Stimulated activated CD8-positive, alpha-beta memory T cell treated with anti-CD3 and anti-CD28 coated beads, Interleukin-15, amount 100 ng/mL, for 1 hour (primary cell): ENCODE measurements at places on chromosomes 7 and 10.

- no peak for DNase-seq
These were observed 33.5 kb downstream of the CUL2 start for GRCh38 chr10:35056686-35057085.

DNA sequence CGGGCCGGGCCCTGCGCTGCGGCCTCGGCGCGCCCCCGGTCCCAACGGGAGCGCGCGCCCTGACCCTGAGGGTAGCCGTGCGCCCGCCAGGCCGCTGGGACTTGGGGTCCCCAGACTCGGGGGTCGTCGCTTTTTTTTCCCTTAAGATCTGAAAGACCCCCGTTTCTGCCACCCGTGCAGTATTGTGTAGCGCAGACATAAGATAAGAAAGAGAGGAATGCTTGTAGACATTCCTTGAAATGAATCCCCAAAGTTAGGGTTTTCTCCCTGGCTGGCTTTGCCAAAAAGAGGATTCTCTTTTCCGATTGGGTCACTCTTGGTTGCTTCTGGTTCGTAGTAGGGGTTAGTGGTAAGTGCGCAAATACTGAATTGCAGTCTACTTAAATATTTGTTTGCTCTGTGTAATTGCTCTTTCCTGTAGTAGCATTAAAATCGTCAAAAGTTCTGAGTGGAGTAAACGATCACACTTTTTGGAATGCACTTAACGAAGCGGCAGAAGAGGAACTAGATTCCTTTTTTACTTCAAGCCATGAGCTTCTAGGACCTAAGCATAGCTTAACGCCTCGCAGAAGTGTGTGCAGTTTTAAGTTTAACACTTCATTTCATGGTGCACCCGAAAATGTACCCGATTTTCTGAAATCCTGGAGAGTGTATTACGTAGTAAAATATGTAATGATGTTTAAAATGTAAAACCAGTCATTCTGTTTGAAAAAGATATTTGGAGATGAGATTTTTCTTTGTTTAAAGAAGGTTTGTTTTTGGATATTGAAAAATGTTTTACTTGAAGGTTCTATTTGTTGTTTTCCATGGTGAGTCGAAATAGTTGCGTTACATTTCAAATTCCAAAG, 1.3 kb downstream of the CUL1 start:
- DNase-seq: no peak

DNA sequence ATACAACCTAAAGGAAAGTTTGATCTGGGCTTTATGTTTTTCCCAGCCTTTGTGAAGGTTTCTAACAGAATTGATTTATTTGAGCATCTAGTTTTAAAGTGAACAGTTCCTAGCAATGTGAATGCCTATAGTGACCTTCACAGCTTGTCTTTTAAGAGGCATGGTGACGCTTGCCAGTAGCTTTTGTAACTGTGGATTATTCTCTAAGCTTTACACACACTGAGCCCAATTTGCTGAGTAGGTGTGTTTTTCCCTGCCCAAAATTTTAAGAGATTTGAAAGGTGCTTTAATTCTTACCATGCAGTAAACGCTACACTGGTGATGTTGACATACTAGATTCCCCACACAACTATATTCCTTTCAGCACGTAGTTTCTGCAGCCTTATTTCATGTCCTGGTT, 420.2 kb upstream of the AKR1E2 start:
- no peak for DNase-seq

GRCh38 chr7:120060875-120061274, 212.1 kb upstream of the KCND2 start:
- no peak for DNase-seq
